ENCODE measurements at places on chromosomes 4 and X.

DNA sequence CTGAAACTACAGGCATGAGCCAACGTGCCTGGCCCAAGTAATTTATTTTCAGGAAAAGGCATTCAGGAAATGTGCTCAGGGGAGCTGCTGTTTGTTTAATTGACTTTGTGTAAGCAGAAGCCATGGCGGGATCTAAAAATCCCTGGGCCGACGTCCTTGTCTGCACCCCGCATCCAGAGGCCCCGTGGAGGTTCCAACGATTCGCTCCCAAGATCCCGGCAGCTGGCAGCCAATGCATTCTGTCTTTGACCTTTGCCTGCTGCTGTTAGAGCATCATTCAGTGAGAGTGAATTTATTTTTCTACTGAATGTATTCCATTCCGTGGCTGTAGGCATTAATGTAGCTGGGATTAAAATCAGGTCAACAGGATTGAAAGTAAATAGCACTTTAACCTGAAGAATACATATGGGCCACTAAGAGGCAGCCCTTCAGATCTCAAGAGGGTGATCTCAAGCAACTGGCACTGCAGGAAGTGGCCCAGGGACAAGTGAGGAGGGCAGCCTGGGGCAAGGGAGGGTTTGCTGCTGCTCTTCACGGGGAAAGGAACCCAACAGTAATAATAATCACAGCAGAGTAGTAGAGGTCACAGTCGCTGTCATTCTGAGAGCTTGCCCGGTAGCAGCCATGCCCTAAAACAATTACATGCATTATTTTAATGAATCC, 75.2 kb downstream of the PSAPL1 start:
- no peak for DNase-seq

DNA sequence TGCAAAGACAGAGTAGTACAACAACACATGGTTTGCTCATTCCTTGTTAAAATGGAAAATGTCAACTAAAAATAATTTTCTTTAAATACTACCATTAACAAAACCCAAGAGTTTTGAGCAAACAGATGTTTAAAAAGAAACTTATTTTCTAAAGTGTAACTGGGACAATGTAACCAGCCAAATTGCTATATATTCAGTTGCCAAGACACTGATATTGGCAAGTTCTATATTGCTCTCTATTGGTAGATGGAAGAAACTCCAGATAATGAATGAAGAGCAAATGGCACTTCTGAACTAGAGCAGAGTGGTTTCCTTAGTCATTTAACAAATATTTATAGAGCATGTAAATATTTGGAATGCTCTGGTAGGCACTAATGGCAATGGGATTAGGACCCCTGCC, 966.2 kb downstream of the RPA4 start:
- no peak for DNase-seq

DNA sequence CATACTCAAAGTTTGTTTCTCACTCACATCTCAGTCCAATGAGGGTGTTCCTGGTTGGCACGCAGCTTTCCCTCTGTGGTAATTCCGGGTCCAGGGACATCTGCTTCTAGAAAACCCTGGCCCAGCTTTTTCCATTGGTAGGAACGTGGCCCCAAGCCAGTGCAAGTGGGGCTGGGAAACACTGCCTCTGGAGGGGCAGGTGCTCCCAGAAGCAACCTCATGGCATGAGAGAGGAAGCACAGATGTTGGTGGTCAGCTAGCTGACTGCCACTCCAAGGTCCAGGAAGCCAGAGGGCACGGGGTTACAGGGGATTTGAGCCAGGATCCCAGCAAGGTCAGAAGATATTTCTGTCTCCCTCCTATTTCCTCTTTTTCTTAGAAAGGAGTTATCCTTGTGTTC, 47.5 kb downstream of the DCTD start:
- DNase-seq: no peak

- DNase-seq: no peak
Observed at GRCh38 chr4:156594624-156595023, 377.0 kb downstream of the PDGFC start.

GRCh38 chr4:860561-860960, 34.6 kb upstream of the CPLX1 start:
- DNase-seq: no peak

DNA sequence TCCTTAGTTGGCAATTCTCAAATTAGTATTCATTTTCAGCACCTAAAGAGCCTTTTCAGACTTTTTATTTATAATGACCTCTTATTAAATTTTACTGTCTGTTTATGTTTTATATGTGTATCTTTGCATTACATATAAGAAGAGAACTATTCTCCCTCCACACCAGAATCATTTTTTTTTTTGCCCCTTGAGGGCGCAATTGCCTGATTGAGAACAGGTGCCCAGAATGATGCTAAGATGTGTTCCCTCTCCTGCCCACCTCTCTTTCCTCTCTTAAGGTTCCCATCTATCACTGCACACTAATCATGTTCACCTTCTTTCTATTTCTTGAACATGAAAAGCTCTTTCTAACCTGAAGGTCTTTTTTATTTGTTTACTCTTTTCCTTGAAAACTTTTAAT, 44.2 kb upstream of the ADAM29 start:
- no peak for DNase-seq

DNA sequence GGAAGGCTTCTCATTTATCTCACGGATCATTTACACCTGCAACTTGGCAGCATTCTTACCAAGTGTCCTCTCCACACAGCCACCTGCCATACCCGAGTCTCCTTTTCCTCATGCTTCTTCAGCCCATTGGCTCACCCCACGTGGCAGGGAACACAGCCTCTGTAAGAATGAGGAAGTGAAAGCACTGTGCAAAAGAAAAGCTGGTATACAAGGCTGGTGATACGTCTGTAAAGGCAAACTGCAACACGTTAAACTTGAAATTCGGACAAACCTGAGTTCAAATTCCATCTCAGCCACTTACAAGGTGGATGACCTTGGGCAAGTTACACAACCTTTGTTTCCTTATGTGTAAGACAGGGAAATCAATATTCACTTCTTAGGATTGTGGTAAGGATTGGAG, 164.0 kb upstream of the RASGEF1B start:
- DNase-seq: no peak

DNA sequence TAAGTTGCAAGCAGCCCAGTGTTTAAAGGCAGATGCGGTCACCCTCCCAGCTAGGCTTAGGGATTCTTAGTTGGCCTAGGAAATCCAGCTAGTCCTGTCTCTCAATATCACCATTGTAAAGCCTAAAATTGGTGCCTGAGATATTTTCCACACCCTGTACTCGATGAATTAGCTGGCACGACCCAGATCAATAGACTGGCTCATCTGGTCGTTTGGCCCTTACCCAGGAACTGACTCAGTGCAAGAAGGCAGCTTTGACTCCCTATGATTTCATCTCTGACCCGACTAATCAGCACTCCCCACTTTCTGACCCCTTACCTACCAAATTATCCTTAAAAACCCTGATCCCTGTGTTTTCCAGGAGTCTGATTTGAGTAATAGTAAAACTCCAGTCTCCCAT, 384.9 kb upstream of the SLC7A11 start:
- no peak for DNase-seq

- DNase-seq: peak; percentile 78
Observed at GRCh38 chrX:129925305-129926092, 19.5 kb downstream of the UTP14A start.

DNA sequence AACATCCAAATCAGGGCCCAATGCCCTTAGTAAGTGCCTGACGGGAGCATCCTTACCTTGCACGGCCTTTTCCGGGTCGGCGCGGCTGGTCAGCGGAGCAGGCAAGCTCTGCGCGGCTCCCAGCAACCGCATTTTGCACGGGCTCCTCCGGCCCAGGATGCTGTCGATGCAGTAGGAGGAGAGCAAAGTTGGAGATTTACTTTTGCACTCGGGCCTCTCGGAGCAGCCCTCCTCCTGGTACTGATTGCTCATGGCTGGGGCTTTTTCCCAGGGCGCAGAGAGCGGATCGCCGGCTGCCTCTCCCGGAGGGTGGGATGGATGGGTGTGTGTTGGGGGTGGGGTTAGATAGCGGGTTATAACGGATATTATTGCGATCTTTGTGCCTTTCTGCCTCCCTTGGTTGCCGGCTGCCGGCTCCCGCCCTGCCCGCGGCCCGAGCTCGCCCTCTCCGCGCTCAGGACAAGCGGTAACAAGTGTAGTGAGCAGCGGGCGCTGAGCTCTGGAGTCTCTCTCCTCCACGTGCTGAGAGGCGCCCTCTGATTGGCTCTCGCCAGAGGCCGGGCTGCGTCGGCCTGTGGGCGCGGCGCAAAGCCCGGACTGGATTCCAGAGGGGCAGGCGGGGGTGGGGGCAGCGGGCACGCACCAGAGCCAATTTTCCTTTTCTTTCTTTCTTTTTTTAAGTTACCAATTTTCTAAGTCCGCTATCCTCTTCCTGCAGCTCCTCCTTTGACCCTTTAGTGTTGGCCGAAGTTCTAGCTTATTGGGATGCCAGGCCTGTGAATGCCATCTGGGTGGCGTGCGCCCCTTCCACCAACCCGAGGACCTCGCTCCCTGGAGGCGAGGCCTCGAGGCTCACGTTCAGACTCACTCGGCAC, at the start of gene ARX:
Gene ARX, minus strand, starts transcription at position 480 of the 875 bp plus-strand sequence. Its CDS starts 228 bp downstream, at position 252.
- DNase-seq: peak; percentile 53

DNA sequence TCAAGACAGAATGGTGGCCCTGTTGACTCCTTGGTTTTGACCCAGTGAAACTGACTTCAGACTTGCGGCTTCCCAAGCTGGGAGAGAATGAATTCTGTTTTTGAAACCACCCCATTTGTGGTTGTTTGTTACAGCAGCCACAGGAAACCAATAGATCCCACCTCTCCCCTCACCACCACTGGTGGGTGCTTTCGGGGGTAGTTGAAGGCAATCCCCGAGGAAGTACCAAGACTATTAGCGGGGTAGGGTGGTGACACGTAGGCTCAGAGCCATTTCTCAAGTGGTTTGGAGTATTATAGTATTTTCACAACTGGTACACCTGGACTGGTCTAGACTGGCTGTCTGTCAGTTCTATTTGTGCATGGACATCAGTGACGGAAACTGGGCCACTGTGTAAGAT, 189.1 kb upstream of the RBPJ start:
- DNase-seq: peak; percentile 64

GRCh38 chr4:23161787-23162186, 469.1 kb downstream of the GBA3 start:
- no peak for DNase-seq

DNA sequence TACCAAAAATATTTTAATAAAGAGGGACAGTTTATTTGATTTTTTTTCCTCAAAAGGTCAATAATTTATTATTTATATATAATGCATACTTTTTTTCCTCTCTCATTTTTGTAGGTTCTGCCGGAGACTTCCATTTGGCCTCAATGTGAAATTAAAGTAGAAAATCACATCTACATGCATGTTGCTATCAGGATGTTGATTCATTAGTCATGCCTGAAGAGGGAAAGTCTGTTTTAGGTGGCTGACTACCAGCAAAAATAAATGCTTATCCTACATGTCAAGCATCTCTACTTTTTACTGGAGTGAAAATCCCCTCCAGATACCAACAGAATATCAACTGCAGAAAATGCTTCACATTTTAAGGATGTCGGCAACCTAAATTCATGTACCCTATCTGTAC, 41.5 kb downstream of the KIAA0232 start:
- DNase-seq: no peak

- no peak for DNase-seq
Observed at GRCh38 chr4:148396986-148397673, 45.1 kb downstream of the NR3C2 start.

DNA sequence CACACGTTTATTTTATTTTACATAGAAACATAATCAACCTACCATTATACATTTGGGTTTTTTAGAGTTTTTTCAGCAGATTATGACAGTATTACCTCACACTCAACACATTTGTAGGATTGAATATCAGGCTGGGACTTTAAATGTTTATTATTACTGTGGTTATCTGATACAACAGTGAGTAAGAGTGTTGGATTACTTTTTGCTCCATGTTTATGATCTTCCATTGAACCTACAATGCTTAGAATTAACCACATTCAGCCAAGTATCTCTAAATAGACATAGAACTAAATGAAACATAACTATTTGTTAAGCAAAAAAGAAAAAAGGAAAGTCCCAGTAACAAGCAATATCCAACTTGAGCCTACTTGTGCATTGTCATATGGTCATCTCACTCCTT, 607.4 kb upstream of the PITX2 start:
- no peak for DNase-seq

DNA sequence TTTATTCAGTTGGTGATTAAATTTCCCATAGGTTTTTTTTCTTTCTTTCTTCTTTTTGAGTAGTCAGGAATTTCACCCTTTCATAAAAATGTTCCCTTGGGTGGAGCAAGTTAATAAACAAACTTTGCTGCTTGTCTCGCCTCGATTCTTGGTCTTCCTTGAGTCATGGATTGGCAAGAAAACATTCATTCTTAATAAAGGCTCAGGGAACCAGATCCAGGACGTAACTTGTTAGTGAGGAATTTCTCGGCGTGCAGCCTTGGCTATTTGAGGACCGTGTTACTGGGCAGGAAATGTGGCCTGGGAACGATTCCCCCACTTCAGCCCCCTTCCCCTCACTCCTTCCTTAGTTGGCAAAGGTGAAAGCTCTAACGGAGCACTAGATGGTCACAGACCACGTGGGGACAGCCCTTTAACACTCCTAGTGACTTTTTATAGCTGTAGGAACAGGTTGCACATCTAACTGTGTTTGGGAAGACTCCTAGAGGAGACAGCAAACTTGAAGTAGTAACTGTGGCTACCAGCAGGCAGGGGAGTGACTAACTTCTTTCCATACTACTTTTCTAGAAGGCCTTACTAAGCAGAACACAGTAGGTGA, 106.8 kb downstream of the UCHL1 start:
- no peak for DNase-seq

DNA sequence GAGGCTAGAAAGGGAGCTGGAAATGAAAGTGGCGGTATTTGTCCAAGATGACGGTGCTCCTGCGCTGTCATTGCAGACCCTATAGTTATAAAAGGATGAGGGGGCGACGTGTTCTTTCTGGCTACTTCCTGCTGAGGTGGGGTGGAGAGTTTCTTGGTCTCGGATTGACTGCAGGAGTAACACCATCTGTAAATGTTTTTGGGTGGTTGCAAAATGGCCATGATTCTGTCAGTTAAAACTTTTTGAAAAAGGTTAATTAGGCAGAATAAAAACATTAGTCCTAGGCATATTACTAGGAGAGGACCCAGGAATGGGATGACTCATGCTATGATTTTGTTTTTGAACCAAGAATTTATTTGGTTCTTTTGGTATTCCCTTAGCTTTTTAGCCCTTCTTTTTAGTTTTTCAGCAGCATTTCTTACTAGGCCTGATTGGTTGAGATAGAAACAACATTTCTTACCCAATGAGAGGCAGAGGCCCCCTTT, 53.1 kb downstream of the USP11 start:
- DNase-seq: no peak

DNA sequence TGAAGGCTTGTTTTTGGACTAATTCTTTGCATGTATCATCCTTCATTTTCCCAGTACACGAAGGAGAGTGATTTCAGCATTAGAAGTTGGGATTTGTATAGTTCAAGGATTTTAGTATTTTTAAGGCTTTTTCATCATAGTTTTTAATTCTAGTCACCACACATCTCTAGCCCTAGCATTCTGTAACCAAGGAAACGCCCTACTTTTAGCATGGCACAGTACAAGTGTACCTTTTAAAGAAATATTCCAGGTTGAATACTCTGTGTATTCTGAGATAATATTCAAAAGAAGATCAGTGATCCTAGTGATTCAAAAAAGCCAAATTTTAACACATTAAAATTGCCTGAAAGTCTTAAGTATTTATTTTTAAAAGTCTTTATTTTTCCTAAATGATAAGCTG, 150.5 kb downstream of the RAP1GDS1 start:
- DNase-seq: no peak

- DNase-seq: no peak
Observed at GRCh38 chrX:21996872-21997455, 35.2 kb upstream of the PHEX start.

Data from activated CD4-positive, alpha-beta T cell treated with anti-CD3 and anti-CD28 coated beads, Interleukin-2, Interleukin-6, amounts not matched to agents 100 ng/mL and 50 ng/mL, durations not matched to agents 16 hours and 8 hours (primary cell).